ENCODE measurements at places on chromosomes 4 and X.
A peak's percentile ranks its signal among the peaks of the same experiment; 100 is the strongest.

- DNase-seq: no peak
Measured at GRCh38 chrX:19902110-19902509, 14.7 kb upstream of the SH3KBP1 start.

GRCh38 chr4:104418286-104418685 lies 76.4 kb downstream of the CXXC4 start:
- DNase-seq: no peak

- DNase-seq: no peak
Measured at GRCh38 chr4:32574803-32575202, 1854.6 kb downstream of the PCDH7 start.

GRCh38 chr4:181877329-181877848 lies 365.8 kb upstream of the TENM3 start:
- DNase-seq: no peak

- peak; percentile 18 for DNase-seq
Measured at GRCh38 chr4:40056716-40057585, at the start of gene N4BP2. N4BP2 (plus strand) TSS chr4:40056850; CDS start chr4:40097341, 40,491 bp downstream.

DNA sequence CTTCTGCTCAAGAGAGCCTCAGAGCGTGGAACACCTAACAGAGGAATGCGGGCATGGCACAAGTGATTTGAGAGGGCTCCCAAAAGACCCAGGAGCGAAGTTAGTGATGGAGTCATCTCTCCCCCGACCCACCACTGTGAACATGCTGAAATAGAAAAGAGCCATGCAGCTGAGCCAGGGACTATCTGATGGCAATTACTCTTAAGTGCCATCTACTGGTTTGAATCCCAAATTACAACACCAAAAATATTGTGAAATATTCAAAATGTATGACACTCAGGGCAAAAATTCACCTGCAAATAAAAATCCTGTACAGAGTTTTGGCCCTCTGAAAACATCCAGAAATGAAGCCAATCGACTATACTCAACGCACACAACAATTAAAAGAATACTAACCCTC lies 2038.9 kb upstream of the ADGRL3 start:
- DNase-seq: no peak

DNA sequence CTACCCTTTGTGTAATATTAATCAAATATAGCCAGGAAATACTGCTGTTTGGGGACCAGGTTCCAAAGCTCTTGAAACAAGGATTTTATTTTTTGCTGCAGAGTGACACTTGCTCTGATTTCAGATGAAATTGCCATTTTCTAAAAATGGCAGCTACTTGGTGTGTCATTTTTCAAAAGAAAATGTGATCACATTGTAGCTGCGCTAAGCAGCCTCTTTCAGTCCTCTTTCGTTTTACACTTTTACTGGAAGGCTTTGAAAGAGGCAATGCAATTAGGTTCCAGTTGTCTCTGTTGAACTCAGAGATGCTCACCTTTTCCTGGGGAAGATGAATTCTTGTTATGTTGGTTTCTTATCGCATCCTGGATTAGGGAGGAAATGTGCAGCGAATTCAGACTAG lies 85.1 kb downstream of the CT47B1 start:
- DNase-seq: no peak

DNA sequence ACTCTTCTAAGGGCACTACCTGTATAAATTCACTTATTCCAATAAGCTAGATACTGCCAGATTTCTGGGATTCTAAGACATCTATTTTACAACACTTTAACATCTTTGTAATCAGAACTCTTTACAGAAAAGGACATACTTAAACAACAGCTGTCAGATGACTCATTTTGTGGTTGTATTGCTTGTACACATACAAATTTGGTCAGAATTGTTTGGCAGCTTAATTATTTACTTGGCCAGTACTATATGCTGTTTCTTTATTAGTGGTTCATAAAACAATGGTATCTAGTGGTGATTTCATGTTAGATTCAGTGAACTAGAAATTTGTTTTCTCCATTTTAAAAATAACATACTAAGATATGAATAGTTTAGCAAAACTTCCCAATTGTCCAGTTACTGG lies 27.2 kb downstream of the PALLD start:
- no peak for DNase-seq

DNA sequence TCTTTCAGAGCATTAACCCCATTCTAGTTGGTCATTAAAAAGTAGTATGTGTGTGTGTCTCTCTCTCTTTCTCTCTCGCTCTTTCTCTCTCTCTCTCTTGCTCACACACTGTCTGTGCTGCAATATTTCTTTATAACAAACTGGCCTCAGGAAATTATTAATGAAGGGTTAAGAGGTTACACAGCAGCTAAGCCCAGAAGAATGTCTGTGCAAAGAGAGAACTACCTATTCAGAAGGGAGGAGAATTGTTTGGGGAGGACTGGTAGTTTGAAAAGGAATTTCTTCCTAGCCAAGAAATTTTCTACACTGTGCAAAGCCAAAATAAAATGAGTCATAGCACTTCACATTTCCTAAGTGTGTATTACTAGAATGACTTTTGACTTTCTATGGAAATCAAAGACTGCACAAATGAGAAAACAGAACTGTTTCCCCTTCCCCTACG lies 22.2 kb downstream of the PDGFC start:
- DNase-seq: no peak

GRCh38 chr4:91087743-91088142 lies 960.5 kb downstream of the CCSER1 start:
- DNase-seq: no peak

DNA sequence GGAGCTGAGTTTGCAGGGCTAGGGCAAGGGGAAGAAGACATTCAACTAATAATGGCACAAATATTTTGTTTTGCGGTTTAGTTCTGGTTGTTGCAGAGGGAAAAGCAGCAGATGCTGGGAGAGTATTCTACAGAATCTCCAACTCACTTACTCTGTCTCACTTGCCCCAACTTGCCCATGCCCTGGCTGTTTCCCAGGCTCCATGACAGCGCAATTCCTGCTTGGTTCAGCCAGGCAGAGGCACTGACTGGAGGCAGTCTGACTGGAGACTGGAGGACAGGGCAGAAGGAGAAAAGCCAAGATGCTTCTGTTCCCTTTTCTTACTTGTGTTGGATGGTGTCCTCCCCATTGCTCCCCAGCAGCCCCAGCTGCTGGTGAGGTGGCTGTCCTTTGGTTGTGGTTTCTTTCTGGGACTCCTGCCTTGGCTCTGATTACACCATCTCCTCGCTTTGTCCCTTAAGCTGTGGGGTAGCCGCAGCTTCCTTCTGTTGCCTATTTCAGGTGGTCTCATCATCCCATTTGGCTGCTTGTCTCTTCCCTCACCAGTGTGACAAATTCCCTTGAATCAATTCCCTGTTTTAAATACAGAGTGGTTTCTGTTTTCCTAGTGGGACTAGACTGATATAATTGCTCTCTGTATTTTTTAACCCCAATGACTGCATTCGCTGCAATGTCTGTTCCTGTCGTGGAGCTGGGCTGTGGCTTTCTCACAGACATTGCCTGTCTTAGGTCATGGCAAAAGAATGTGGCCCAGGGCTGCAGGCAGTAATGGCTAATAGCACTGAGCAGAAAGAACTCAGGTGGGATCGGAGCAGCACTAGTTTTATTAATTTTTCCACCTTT lies 24.2 kb upstream of the RASL11B start:
- DNase-seq: no peak

DNA sequence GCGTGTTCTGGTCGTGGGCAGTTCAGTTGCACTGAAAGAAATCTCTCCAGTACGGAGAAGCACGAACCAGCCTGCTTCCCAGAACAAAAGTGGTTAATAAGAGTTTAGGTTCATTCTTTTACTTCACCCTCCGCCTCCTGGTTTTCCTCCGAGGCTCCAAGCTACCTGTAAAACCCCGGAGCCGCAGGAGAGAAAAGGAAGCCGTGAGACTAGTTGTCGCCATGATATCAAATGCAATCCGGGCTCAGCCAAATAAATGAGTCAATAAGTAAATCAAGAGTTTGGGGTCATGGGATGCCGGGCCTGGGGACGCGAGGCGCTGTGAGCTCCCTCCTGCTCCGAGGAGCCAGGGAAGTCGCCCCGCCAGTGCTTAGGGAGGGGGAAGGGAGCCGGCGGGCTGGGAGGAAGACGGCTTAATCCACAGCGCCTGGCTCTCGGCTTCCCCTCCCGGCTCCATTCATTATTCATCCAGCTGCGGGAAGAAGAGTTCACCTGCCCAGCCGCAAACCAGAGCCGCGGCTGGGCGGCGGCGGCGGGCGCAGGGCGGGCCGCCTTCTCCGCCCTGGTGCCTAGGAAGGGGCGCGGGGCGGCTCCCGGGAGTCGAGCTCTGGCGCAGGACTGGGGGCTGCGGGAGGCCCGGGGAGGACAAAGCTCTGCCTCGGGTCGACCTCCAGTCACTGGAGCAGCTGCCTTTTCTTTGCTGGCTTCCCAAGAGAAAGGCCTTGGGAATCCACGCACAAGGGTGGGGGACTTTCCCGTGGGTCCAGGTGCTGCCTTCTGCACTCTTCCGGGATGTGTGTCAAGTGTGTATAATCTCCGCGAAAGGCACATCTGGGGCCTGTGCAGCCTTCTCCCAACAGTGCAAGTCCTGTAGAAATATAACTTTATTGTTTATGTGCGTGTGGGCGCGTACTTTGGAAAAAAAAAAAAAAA lies 1.7 kb downstream of the FRAS1 start:
- no peak for DNase-seq

DNA sequence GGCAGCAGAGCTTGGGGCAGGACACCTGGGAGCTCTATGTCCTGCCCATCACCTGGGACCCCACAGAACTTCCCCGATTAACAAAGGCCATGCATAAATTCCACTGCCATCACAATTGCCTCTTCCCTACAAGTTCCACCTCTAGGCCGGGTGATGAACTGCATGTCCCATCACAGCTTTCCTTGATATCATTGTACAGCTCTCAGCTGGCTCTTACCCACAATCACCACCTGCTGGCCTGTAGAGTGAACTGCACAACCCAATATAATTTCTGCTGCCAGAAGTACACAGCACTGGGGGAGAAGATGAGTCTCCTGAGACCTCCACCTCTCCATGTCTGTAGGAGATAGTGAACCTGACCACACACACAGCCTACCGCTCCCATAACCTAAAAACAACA lies 285.0 kb upstream of the AADAT start:
- no peak for DNase-seq

DNA sequence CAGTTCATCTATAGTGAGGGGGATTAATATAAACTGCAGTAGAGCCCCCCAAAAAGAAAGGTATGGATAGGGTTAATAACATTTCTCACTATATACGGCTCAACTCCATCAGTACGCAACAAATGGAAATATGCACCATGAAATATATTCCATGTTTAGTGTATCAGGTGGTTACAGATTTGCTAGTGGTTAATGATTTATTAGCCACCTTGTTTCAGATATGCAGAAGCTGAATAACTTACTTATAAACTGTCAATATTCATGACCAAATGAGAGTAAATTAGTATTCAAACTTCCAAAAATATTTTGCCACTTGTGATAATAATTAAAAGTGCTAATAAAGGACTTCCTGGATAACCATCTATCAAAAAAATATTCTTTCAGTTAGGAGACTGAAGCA lies 14.8 kb downstream of the AMTN start:
- no peak for DNase-seq
